CD4-positive, CD25-positive, alpha-beta regulatory T cell (primary cell): ENCODE measurements at places on chromosomes 16 and 17. TPM values are rescaled to one million over a fixed set of nuclear protein-coding genes. Genes with fewer than 3 reads are reported as not detected.

Gene GJD3
- not detected for total RNA-seq

Gene AP2B1
- total RNA-seq: 133 TPM

Gene NTN1
- not detected for total RNA-seq

GRCh38 chr16:74052016-74052415 is 244.6 kb upstream of the PSMD7 start:
- DNase-seq: no peak

DNA sequence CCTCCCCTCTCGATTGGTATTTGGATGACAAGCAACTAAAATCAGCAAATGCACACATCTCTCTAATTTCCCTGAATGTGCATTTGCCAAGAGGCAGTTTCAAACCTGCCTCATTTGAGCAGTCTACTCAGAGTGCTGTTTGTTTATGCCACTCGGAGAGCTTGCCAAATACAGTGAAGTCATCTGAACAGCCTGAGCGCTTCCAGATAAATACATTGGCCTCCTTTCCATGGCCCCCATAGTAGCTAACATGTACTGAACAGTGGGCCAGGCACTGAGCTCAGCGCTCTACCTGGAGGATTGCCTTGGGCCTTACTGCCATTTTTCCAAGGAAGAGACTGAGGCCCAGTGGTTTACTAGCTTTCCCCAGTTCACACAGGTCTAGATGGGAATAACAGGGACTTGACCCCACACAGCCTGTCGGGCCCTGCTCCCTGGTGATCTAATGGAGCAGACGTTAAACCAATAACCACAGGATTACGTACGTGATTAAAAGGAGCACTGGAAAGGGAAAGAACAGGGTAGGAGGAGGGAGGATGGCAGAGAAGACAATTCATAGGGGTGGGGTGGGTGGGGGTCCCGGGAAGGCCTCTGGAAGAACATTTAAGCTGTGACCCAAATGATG is 18.7 kb upstream of the ANKRD40CL start:
- no peak for DNase-seq

- no peak for DNase-seq
These were observed 34.6 kb downstream of the CLEC16A start for GRCh38 chr16:10978871-10979446.

GRCh38 chr17:7080456-7081041 is 498 bp upstream of the CLEC10A start:
- no peak for DNase-seq

- DNase-seq: no peak
These were observed 48.4 kb upstream of the ACSF3 start for GRCh38 chr16:89045181-89045815.

- DNase-seq: no peak
These were observed 765 bp upstream of the PRM2 start for GRCh38 chr16:11276896-11277593.

DNA sequence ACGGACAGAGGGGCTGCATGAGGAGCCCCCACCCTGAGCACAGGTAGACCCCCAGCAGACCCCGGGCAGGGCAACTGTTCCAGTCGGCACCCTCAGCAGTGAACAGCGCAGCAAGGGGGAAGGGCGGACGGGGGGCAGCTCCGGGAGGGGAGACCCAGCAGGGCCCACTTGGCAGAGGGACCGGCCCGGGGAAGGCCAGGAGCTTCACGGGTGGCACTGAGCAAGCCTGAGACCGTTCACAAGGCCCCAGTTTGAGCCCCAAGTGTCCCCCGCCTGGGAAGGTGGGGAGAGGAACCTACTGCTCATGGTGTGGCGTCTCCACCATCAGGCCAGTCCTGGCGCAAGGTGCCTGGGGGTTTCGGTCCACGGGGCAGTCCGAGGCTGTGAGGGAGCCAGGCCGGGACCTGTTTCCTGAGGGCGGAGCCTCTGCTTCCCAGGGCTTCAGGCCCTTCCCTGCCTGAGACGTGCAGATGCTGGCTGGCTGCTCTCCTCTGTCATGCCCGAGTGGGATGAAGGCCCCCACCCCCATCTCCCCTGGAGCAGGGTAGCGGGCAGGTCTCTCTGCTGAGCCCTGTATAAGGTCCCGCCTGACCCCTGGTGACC is 54.4 kb upstream of the GNG13 start:
- DNase-seq: no peak

- DNase-seq: no peak
These were observed 100.0 kb downstream of the PARN start for GRCh38 chr16:14530046-14530445.

DNA sequence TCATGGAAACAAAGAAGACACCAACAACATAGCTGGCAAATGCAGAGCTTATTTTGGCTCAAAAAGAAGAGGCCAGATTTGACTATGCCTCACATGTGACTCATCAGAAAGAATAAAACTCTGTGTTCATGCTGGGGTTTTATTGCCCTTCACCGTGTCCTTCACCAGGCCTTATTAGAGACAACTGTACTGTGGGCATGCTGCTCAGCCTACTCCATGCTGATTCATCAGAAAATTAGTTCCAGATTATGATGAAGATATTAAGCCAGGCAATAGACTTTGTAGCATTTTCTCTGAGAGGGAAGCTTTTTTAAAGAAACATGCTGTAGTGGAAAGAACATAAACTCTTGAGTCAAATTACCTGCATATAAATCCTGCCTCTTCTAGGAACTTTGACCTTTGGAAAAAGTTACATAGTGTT is 89.8 kb downstream of the CYB561 start:
- no peak for DNase-seq

DNA sequence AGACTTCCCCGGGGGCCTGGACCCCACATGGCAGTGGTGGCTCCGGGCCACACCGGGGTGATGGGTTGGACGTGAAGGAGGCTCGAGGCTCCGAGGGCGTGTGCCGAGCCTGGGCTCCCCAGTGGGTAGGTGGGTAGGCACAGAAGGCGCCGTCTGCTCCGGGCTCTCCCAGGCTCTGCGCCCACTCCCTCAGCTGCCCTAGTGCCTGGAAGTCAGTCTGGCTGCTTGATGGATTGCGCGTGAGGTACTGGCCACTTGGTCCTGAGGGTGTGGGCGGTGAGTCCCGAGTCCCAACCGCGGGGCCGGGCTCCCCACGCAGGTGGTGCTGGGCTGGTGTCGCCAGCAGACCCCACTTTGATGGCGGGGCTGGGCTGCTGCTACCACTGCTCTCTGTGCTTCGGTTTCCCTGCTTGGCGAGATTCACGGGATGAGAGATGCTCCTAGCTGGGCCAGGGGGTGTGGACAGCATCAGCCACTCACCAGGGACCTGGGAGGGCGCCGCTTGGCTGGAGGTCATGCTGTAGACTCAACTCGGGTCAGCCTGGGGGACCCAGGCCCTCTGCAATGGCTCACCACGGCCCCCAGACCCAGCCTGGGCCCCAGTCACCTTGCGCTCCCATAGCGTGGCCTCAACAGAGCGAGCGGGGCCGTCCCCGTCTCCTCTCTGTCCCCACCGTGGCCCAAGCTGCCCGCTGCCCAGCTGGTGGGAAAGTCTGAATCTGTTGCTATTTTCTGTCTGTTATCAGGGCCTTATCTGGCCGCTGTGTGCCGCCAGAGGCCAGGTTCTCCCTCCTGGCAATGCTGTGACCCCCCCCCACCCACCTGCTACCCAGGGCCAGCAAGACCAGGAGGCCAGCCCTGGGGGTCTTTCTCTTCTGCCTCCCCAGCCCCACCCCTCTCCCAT is 26.1 kb downstream of the ZFPM1 start:
- no peak for DNase-seq

DNA sequence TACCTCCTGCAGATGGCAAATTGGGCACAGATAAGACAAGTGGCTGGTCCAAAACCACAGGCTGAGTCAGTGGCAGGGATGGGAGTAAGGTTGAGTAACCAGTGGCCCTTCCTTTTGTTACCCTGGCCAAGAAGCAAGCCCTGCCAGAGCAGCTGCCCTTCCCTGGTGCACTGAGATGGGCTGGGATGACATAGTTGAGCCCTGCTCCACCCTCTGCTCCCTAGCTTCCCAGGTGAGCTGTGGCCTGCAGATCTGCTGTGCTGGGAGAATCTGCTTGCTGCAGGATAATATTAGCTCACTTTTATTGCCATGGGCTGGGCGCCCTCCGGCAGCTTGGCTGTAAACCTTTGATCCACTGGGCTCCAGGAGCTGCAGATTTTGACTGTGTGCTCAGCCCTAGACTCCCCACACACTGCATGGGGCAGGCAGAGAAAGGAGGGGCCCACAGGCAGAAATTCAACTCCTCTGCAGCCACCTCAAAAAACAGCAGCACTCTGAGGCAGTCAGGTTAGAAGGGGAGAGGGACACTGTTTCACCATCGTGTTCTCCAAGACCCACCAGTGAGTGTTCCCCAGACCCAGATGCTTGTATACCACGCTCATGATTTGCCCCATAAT is 101.8 kb downstream of the CBLN1 start:
- DNase-seq: no peak

DNA sequence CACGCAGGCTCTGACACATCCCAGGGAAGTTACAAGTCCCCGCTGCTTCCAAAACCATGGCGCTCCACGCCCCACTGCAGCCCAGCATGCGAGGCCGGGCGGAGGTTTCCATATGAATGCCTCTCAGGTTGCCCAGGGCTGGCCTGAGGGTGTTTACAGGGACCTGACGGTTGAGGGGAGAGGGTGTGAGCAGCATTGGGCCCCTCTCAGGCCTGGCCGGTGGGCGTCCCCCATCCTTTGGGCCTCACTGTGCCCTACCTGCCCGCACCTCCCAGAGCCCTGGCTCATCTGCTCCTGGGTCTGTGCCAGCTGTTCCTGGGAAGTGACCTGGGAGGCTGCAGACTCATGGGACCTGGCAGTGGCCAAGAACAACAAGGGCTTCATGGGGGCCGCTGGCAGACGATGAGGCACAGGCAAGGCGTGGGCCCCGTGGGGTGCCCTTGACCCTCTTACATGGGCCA is 173.5 kb downstream of the C16orf95 start:
- DNase-seq: no peak

GRCh38 chr16:19874851-19875546 is 9.6 kb downstream of the GPRC5B start:
- DNase-seq: no peak
